ENCODE measurements at places on chromosomes 6 and 20.
A peak's percentile ranks its signal among the peaks of the same experiment; 100 is the strongest.

DNA sequence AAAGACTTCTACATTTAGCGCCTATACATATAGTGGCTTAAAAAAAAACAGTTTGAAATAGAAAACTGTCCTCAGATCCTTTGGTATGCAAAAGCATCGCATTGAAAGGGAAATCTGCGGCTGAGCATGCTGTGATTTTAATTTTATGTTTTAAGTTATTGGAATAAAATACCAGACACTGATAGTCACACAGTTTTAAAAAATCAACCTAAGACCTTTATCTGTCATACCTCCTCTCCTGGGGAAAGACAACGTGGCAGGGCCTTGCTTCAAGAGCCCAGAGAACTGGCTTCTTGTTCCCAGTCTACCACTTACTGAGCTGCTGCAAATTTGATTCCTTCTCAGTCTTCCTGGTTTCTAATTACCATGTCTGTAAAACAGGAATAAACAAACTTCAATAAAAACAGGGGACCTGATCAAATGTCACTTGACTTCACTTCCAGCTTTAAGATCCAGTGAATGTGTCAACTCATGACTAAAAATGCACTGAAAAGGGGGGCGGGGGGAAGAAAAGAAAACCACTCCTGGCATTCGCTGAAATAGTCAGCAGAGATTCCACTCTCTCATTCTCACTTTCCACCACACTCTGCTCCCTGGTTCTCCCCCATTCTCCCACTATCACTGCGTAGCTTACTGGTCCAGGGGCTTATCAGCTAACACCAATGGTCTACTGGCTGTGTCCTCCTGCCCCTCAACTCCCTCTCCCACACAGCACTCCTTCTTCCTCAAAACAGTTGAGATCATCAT, 494.7 kb upstream of the MARCKS start:
- DNase-seq: no peak

- peak; percentile 61 for DNase-seq
These were observed 146.4 kb downstream of the AKAP7 start for GRCh38 chr6:131281471-131282270.

- DNase-seq: no peak
These were observed 57.9 kb downstream of the GJA10 start for GRCh38 chr6:89952105-89952671.

DNA sequence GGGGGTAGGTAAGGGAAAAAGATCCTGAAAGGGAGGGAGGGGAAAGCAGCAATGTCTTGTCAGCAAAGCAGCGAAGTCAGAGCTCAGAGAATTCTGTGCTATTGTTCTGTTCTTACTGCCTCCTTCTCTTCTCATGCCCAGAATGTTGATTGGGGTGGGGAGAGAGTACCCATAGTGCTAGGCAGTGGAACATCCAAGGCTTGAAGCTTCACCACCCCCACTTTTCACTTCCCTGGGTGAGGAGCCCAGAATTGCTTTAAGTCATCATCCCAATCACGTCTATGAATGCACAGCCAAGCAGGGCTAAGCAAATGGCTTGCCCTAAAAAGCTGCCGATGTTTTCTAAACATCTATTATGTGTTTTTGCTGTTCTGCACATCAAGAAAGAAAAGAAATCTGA, 16.5 kb downstream of the REPS1 start:
- peak; percentile 32 for DNase-seq

- DNase-seq: no peak
These were observed 42.6 kb upstream of the MRGBP start for GRCh38 chr20:62753626-62754025.

- no peak for DNase-seq
These were observed 34.8 kb downstream of the SLC35D3 start for GRCh38 chr6:136956590-136957544.

GRCh38 chr6:156160007-156160794, 617.0 kb upstream of the ARID1B start:
- DNase-seq: no peak

GRCh38 chr6:108841377-108841855, 6.8 kb upstream of the ARMC2 start:
- DNase-seq: no peak

DNA sequence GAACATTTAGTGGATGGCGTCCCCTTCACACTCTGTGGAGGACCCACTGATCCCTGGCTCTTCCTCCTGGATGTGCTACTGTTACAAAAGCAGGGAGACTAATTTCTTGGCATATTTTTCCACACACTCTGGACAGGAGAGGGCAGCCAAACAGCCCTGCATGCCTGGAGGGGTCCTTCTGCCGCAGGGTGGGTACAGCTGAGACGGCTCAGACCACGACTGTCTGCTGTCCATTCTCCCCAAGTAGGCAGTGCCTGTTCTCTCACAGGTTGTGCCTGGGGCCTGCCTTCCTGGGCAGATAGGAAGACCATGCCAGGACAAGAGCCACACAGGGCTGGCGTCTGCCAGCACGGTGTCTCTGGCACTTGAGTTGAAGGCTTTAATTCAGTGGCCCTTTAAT, 260.1 kb downstream of the FOXC1 start:
- DNase-seq: no peak

DNA sequence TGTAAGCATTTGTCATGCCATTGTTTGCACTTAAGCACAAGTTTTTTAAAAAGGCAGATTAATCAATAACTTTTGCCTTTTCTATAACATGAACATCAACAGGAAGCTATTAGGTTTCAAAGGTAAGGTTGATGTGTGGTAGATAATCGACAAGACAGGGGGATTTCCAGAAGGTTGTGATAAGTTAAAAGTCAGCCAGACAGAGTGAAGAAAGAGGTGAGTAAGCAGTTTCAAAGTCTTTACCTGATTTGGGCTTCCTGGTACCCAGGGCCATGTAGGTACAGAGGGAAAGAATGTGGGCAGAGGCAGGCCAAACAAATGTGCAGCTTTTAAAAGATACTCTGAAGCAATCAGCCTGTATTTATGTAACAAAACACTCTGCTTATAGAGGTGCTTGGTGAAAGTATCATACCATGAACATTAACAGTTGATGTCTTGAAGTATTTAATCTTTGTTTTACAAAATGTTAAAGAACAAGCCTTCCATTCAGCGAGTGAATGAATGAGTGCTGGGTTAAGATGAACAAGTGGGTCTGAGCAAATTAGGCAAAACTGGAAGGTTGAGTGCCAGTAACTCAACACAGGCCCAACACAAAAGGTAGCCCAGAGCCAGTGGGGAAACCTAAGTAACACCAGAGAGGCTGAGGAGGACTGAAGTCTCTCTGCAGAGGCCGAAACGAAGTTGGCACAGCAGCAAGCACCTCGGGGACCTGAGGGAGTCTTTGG, 60.2 kb downstream of the LRRC1 start:
- DNase-seq: no peak

DNA sequence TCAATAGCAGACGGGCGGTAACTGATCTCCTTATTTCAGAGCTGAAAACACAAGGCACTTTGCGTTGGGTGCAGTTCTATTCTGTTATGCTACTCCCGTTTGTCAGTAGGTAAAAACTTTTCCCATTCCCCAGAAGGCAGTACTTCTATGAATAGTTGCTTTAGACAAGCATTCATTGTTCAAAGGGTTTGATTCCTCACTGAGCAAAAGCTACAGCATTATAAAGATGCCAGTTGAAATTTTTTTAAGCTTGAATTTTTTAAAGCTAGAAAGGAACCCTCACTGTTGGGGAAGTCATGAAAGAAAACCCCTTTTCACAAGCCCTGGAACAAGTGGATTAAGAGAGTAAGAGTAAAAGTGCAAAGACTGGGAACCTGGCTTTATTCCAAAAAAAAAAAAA, 42.3 kb downstream of the FUT9 start:
- no peak for DNase-seq

GRCh38 chr6:139325125-139325524, 33.3 kb upstream of the TXLNB start:
- no peak for DNase-seq

DNA sequence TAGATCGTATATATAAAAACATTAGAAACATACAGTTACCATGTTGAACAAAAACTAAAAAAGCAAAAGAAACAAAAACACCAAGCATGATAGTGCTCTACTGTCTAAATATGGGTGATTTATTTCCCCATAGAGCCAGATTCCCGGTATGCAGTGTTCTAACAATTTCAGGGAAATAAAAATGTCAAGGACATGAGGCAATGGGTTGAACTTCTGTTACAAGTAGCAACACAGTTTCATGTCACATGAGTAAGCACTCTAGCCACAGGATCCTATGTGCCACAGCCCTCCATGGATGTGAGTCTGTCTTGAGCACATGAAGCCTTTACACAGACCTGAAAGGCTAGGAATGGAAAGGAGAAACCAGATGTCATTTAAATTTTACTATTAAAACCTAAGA, 96.0 kb downstream of the MAP3K5 start:
- DNase-seq: no peak

DNA sequence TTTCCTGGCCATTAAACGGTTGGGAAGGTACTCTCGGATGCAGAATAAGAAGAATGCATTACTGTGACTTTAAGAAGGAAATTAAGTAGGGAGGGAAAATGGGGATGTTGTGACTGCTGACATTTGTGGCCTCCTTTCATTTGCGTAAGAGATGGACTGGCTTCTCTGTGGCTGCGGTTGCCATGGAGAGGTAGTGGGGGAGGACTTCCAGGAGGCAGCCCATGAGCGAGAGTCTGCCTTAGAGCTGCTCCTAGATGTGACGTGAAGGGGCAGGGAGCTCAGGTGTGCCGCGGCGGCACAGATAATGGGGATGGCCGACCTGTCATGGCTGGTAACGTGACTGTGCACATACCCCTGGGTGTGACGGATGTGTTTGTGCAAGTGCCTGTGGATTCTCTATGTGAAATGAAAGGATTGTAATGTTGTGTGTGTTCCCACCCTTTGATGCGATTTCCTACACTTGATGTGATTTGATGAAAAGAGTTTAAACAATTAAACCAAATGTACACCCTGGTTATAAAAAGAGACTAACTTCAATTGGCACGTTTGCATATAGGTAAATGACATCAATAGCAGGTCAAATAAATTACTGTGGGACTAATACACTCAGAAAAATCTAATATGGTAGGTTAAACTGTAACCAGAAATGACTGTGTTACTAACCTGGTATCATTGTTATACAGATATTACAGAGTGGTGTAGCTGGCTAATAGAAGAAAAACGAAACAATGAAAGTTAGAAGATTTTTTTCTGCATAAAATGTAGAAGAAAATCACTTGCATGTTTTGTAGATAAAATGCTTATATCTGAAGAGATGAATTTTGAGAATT, 48.9 kb downstream of the HIVEP1 start:
- no peak for DNase-seq

- no peak for DNase-seq
These were observed 350.3 kb upstream of the KCNQ5 start for GRCh38 chr6:72271531-72271930.

- no peak for DNase-seq
These were observed 17.4 kb downstream of the COL20A1 start for GRCh38 chr20:63310265-63310991.

DNA sequence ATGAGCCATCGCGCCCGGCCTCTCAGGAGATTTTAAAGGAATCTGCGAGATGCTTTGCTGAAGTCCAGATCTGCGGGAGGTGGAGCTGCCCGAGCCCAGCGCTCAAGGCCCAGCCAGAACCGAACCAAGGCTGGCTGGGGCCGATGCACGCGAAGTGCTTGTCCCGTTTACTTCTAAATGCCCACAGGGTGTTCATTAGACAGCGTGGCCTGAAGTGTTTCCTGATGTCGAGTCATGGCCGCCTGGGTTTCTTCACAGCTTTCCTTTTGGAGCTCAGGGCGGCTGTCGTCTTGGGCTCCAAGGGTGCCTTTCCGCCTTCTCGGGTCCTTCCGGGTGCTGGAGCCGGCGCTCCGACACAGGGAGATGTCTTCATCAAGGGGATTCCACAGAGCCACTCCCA, 25.1 kb upstream of the CCR6 start:
- DNase-seq: no peak

DNA sequence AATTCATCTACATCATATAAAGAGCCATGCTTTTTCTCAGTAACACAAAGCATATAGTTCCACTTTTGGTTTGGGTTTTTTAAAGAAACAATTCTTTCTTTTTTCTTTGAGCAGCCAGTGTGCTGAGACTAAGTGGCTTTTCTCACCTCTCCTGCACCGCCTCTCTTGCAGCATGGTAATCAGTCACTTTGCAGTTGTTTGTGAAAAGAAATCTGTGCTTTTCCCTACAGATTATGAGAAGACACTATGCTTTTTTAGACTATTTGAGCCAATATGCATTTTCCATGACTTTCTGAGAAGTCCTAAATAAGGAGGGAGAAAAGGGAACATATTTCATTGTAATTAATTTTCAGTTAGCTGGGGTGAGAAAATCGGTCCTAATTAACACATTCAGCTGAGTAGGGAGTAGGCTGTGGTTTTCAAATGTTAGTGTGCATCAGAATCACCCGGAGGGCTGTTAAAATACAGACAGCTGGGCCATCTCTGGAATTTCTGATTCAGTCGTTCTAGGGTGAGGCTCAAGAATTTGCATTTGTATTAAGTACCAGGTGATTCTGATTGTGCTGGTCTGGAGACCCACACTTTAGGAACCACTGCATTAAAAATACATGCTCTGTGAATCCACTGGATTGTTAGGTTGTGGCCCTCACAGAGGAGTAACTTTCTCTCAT, 155.2 kb downstream of the TINAG start:
- DNase-seq: no peak

- no peak for DNase-seq
These were observed 89.5 kb downstream of the TIAM2 start for GRCh38 chr6:155084431-155085123.

- no peak for DNase-seq
These were observed 20.5 kb upstream of the CRISP3 start for GRCh38 chr6:49764571-49765236.

GRCh38 chr20:8530022-8530421, 398.0 kb downstream of the PLCB1 start:
- no peak for DNase-seq

DNA sequence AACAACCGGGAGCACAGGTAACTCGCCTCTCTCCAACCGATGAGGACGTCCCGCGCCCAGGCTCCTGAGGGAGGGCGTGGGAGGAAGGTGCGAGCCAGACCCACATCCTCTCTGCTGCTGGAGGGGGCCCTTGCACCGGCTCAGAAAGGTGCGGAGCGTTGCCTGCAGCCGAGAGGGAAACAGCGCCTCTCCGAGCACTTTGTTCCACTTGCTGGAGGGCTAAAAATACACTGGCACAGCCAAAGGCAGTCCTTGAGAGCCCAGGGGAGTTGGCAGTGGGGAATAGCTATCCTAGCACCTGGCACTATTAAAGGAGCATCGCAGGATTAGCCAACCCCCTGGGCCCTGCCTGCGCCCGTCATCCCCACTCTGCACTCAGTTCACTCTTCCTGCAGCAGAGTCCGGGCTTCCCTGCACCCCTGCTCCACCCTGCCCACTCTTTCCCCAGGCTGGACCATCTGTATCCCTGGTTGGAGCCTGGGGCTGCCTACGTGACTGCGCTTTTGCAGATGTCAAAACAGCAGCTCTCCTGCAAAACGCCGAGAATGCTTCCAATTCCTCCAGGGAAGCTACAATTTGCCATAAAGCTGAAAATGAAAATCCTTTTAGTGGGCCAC, 108.9 kb downstream of the SNX5 start:
- no peak for DNase-seq

DNA sequence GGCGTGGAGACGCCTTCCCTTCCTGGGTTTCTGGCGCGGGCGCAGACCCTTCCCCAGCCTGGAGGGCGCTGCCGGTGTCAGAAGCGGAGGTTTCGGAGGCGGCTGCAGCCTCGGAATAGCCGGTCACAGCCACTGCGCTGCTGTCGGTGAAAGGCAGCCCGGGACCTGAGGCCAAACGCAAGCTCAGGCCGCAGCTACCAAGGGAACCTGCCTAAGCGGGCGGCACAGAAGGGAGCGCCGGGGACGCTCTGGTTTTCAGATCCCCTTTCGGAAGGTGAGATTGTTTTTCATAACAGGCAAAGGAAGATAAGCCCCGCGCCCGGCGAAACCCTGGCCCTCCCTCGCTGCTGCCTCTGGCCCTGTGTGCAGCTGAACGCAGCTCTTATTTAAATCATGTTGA, 116.5 kb downstream of the FAM120B start:
- DNase-seq: no peak

GRCh38 chr6:5151955-5152401, 66.8 kb downstream of the PPP1R3G start:
- no peak for DNase-seq
